Transverse colon (tissue), 4 donors: ENCODE measurements at places on chromosomes 6 and 20. TPM values are rescaled to one million over a fixed set of nuclear protein-coding genes. Genes with fewer than 3 reads are reported as not detected.

POPDC3 gene
- total RNA-seq = not detected

AFDN gene
- 249 TPM for total RNA-seq

CALHM4 gene
- total RNA-seq = not detected

WFDC5 gene
- not detected for total RNA-seq

GTF2H4 gene
- total RNA-seq = 5.7 TPM

CEP57L1 gene
- 29.5 TPM for total RNA-seq

TEAD3 gene
- total RNA-seq = 23.0 TPM

MRPL18 gene
- 65.3 TPM for total RNA-seq

PKIB gene
- 45.2 TPM for total RNA-seq

EYS gene
- not detected for total RNA-seq

GRCh38 chr6:110039364-110039980, 61.4 kb downstream of the GPR6 start:
- peak; percentile 92 for DNase-seq

GRCh38 chr6:160101277-160102205, 20.1 kb upstream of the SLC22A1 start:
- no peak for DNase-seq

DNA sequence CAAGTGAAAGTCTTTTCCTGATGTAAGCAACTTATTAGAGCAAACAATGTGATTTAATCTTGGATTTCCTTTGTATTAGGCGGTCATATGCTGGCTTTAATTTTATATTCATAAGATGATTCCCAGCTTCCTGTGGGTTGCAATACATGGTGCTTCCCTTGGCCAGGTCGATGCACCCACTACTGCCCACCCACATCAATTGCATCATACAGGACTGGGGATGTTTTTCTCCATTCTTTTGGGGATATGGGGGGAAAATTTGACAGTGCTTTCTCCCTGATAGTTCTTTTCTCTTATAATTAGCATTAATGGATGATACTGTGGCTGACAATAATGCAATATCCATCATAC, 187.6 kb downstream of the JARID2 start:
- no peak for DNase-seq

DNA sequence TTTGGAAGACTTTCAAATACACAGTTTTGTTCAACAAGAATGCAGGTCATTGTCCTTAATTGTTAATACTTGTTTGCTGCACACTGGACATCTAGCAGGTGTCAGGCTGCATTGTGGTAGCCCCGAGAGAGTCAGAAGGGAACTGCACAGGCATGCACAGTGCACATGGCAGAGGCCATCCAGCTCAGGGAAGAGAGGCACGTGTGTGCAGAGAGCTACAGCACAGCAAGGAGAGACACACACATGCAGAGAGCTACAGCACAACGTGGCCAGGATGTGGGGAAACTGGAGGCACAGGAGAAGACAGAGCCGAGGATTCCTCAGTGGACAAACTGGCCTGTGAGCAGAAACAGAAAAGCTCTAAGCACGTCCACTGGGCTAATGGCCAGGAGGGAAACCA, 272.0 kb downstream of the SMOC2 start:
- no peak for DNase-seq

GRCh38 chr20:43392561-43392960, 65.1 kb upstream of the SRSF6 start:
- no peak for DNase-seq

- DNase-seq = no peak
Measured at GRCh38 chr6:125192610-125192930, 39.0 kb downstream of the TPD52L1 start.

DNA sequence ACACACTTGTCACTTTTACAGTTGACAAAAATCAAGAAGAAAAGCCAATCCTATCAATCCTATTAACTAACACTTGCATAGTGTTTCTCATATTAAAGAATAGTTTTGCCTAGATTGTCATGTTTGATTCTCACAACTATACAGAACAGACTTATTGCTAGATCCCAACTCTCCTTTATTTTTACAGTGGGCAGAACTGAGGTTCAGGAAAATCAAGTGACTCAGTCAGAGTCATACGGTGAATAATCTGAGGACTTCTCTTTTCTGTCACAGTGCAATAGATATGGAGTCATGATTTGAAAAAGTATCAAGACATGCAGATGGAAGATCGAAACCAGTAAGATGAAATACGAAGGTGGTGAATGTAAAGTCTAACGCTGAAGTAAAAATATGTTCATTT, 195.1 kb upstream of the CITED2 start:
- DNase-seq = no peak

DNA sequence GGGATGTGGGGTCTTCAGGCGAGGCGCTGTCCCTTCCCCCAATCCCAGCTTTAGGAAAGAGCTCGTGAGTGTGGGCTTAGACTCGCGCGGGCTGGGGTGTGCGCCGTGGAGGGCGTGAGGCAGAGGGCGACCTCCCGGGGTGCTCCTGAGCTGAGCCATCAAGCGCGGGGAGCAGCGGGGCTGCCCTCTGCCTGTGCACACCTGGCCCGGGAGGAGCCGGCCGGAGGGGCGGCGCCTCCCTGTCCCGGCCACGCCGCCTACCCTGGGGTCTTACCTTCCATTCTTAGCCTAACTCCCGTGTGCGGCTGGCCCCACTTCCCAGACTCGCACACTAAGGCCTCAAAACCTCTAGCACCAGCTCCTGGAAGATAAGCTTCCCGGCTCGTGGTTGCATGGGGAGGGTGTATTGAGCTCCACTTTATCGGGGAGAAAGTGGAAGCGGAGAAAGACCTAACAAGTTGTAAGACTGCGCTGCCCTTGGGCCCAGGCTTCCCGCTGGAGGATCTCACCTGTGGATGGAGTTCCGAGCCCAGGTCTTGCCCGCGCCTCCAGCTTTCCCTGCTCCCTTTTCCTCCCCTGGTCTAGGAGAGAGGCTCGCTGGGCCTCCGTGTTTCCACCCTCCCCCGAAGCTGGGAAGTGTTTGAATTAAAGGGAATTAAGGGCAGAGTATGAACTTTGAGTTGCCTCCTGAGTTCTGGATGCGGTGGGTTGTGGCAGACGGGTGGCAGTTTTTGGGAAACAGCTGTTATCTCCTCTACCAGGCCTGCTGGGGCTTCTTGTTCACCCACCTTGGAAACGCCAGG, 1.2 kb downstream of the DNMT3B start:
- DNase-seq = no peak

- no peak for DNase-seq
Measured at GRCh38 chr6:163422550-163422949, 8.0 kb downstream of the QKI start.

DNA sequence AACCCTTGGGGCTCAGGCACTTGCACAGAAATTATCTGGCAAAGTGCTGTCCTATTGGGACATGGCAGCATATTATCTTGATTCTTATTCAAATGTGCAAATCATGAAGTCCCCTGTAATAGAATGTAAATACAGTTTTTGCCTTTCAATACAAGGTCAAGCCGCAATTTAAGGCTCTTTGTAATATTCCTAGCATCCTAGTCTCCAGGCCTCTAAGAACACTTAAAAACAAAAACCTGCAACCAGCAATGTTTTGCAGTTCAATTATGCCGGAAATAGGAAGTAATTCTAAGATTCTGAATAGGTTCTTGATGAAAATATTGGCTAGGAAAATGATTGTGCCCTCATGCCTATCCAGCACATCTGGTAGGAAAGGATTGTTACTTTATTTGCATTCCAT, 197.2 kb upstream of the IRAK1BP1 start:
- DNase-seq = no peak

- DNase-seq = no peak
Measured at GRCh38 chr6:113574147-113574546, 283.0 kb upstream of the MARCKS start.

DNA sequence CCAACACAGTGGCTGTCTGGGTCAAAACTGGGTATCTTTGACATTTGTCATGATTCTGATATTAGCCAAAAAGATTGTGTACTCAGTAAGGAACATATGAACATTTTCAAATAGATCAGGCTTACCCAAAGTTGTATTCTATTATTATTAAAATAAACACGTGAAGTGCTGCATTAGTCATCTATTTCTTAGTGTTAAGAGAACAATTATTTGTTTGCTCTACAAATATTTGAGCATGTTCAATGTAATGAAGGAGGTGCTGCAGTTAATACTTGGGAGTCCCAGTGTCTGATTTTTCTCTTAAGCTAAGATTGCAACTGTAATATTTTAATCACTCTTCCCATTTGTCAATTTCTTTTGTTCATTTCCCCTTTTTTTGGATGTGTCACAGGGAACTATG, 28.2 kb downstream of the CNR1 start:
- no peak for DNase-seq

GRCh38 chr6:163415620-163416556, 1.4 kb downstream of the QKI start:
- DNase-seq = peak; percentile 41

GRCh38 chr6:36663504-36664446, 14.7 kb upstream of the CDKN1A start:
- DNase-seq = no peak

GRCh38 chr20:13119583-13119982, 101.5 kb upstream of the ISM1 start:
- DNase-seq = peak; percentile 11

- no peak for DNase-seq
Measured at GRCh38 chr6:141133346-141133745, 999.4 kb upstream of the GJE1 start.

GRCh38 chr6:1577896-1578745, 31.6 kb upstream of the FOXC1 start:
- no peak for DNase-seq

GRCh38 chr6:40520678-40521077, 66.5 kb downstream of the LRFN2 start:
- DNase-seq = no peak

DNA sequence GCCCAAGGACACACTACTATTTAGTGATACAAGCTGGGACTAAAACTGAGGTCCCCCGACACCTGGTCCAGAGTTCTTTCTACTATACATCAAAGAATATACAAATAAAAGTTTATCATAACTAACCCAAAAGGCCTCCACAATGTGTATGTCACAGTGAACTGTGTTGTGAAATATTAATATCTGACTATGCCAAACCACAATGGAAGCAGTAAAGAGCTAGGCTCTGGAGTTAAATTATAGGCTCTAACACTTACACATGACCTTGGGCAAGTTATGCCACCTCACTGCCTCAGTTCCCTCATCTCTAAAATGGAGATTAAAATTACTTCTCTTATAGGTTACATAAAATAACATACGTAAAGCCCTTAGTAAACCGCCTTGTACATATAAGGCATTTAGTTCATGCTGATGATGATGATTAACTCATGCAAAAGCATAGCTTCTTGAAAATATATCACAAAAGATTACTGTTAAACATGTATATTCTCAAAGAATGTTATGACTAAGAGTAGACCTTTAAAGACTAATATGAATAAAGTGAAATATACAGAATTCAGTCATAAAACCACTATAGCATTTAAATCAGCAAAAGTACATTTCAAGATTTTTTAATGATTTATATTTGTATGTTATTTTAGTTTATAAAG, 5.7 kb downstream of the SUPT3H start:
- DNase-seq = no peak

DNA sequence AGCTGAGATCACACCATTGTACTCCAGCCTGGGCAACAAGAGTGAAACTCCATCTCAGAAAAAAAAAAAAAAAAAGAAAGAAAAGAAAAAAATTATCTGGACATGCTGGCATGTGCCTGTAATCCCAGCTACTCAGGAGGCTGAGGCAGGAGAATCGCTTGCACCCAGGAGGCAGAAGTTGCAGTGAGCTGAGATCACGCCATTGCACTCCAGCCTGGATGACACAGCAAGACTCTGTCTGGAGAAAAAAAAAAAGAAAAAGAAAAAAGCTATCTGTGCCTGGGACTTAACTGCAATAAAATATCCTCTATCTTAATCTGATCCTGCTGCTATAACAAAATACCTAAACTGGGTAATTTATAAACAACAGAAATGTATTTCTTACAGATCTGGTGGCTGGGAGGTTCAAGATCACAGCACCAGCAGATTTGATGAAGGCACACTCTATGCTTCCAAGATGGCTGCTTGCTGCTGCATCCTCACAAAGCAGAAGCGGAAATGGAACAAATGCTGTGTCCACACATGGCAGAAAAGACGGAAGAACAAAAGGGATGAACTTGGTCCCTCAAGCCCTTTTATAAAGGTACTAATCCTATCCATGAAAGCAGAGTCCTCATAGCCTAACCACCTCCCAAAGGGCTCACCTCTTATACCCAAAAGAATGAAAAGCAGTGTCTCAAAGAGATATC, 273.3 kb upstream of the JARID2 start:
- no peak for DNase-seq

- no peak for DNase-seq
Measured at GRCh38 chr6:143196525-143197225, 136.0 kb downstream of the AIG1 start.

- no peak for DNase-seq
Measured at GRCh38 chr20:45502561-45502960, 12.9 kb downstream of the SPINT3 start.

- DNase-seq = no peak
Measured at GRCh38 chr20:823574-823902, 10.0 kb upstream of the FAM110A start.

DNA sequence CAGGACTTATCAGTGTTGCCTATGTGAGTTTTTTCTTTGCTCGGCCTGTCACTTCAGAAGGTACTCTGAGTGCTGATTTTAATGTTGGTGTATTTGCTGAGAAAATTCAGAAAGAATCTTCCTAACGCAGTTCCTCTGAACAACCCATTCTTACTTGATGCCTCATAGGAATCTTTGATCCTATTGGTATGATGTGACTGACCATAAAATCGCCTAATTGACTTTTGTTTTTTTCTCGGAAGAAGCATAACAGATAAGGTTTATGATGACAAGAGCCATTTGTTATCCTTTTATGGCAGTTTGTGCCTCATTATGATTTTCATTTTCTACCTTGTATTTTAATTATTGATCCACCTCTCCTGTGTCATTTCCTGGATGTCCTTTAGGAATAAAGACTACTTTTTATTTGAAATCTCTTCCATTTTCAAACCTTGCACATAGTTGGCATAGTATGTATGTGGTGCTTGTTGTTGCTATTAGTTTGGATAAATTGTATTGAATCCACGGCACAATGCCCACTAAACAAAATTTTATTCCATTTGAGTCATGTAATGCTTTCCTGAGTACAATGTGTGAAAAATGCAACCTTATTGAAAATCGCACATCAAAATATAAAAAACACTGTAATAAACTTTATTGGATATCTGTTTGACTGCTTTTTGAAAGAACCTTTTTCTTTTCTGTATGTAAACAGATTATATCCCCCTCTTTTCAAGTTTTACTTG, 37.3 kb downstream of the LRRC1 start:
- no peak for DNase-seq

- no peak for DNase-seq
Measured at GRCh38 chr6:26053992-26054780, 33.0 kb upstream of the HFE start.

DNA sequence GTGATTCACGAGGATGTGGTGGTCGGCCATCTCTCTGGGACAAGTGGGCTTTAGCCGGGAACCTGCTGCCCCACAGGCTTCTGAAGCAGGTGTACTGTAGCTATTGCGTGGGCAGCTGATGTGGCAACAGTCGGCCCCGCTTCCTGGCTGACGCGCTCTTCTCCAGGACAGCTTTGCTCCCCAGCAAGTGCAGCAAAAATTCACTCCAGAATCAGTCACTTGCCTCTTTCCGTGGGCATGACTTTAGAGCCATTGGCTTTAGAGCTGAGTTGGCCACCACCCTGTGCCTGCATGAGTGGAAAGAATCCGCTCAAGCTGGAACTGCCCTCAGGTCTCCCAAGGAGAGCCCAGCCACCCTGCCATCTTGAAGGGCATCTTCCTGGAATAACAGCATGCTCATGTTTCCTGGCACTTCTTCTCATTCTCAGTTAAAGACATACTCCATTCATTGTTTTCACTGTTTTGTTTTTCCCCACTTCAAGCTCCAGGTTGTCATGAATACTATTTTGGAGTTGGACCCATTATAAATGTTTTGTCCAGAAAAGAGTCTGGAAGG, 178.3 kb downstream of the ZDHHC14 start:
- no peak for DNase-seq
